ENCODE measurements at places on chromosomes 1 and 21. TPM values are rescaled to one million over a fixed set of nuclear protein-coding genes. Genes with fewer than 3 reads are reported as not detected.

Gene SH2D5
- 1.2 TPM for total RNA-seq

Gene IRF6
- total RNA-seq = 0.47 TPM

Gene NTMT2
- total RNA-seq = not detected

GRCh38 chr1:176049582-176049981 is 157.5 kb downstream of the COP1 start:
- DNase-seq = no peak

GRCh38 chr1:17400725-17401341 is 28.8 kb downstream of the PADI6 start:
- DNase-seq = no peak

- no peak for DNase-seq
These were observed 11.6 kb upstream of the HIPK1 start for GRCh38 chr1:113917400-113918082.

- no peak for DNase-seq
These were observed 114.1 kb downstream of the SIM2 start for GRCh38 chr21:36813052-36813451.

- DNase-seq = no peak
These were observed 177.1 kb downstream of the TNR start for GRCh38 chr1:175566247-175566646.

GRCh38 chr1:38700077-38700470 is 159.5 kb downstream of the RRAGC start:
- peak; percentile 20 for DNase-seq

DNA sequence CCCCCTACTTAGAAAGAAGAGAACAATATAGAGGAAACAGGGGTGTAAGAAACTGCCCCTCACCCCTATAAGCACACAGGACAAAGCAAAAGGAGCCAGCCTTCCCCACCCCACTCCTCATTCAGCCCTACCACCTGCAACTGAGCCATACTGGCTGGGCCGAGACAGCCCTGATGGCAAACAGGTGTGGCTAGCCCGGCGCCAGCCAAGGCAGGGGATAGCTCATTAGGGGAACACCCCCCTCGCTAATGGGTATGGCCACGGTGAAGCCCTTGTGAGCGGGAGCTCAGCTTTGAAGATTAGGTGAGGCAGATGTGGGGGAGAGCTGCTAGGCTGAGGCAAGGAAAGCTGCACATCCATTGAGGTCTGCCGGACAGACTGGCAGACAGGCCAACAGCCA is 65.5 kb downstream of the ERI3 start:
- no peak for DNase-seq

DNA sequence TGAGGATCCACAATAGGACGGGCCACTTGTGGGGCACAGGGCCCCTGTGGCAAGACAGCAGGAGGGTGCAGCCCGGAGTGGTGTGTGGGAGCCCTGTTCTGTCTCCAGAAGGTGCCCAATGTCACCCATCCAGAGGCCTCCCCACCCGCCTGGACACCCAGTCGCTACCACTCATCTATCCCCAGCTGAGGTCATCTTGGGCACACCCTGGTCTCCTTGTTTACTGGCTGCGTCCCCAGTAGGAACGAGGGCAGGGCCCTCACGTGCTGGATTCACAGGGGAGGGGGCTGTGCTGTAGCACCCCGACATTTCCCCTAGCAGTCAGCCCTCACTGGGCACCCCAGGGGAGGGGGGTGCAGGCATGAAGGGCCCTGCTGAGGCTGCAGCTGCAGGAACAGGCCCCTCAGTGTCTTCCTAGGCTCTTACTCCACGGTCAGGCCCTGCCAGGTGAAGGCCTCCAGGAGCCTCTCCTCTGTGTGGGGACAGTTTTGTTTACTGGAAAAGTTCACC is 2.3 kb upstream of the TNNT2 start:
- no peak for DNase-seq

- no peak for DNase-seq
These were observed 20.7 kb upstream of the MFSD2A start for GRCh38 chr1:39933956-39934941.

DNA sequence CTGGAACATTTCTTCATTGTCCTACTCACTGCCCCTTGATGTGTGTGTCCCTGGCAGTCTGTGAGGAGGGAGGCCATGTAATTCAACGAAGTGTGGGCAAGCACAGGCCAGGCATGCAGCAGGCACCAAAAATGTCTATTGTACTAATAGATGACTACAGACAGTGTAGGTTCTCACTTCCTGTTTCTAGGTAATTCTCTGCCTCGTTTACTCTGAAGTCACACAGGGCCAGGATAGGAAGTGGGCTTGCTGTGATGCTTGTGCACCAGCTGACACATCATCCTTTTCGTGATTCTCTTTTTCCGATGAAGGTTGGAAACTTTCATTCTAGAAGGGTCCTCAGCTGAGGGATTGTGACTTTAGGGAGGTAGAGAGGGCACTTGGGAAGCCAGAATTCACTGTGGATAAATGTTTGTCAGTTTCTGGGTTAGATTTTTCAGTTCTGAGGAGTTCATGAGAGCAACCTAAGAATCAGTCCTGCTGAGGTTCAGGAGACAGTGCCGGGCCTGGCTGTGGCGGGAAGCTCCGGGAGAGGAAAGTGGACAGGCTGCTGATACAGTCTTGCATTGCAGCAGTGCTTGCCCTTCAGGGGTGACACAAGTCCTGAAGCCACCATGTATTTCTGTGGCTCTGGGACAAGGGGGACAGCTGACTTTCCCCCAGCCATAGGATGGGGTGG is 4.3 kb upstream of the CSF1 start:
- no peak for DNase-seq

- no peak for DNase-seq
These were observed 175.0 kb downstream of the VAV3 start for GRCh38 chr1:107789817-107790524.

- no peak for DNase-seq
These were observed 16.0 kb downstream of the TNFSF4 start for GRCh38 chr1:173191011-173191705.

DNA sequence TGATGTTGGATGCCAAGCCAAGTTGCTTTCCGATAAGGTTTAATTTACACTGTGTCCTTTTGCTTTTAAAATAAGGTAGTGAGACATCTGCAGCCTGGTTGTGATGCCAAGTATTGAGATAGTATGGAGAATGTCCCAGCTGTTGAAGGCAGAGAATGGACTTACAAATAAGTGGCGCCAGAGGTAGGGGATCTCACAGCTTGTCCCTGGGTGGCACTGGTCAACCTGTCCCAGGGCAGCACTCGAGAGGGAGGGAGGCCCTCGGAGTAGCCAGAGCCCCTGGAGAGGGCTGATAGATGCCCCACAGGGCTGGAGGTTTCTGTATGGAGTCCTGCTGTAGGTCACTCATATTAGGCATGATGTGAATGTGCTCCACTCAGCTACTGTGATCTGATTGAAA is 98.5 kb downstream of the GALNT2 start:
- DNase-seq = no peak
